ENCODE measurements at places on chromosomes 6 and 20. TPM values are rescaled to one million over a fixed set of nuclear protein-coding genes. Genes with fewer than 3 reads are reported as not detected.

DNA sequence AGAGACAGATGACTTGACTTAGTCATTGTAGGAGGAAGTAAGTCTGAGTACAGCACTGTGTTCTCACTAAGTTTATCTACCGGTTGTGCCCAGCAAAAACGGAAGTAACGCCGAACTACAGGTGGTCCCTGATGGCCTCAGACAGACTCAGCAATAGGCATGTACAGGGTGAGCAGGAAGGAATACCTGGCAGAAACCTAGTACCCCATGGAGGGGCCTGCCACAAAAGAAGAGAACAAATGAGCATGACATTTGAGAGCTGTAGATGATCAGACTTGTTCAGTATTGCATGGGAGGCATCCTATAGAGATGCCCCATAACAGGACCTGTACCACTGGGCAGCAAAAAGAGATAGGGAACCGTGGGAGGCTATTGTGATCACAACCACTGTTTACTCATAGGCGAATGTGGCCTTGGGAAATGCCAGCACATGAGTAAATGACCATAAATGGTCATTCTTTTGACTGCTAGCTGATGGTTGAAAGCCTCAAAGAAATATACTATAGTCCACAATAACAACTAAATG is 106.4 kb upstream of the TAB2 start:
- peak; percentile 41 for DNase-seq

DNA sequence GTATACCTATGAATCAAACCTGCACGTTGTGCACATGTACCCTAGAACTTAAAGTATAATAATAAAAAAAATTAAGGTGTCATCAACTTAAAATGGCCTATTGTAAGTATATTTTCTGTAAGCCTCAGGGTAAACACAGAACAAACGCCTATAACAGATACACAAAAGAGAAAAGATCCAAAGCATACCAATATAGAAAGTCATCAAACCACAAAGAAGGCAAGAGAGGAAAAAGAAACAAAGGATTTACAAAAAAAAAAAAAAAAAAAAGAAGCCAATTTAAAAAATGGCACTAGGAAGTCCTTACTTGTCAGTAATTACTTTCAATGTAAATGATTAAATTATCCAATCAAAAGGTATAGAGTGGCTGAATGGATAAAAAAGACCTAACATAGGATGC is 24.6 kb upstream of the ASF1A start:
- peak; percentile 55 for DNase-seq

GRCh38 chr6:125054331-125054730 is 92.1 kb downstream of the RNF217 start:
- no peak for DNase-seq

GRCh38 chr6:11224252-11224965 is 8.1 kb downstream of the NEDD9 start:
- no peak for DNase-seq

- no peak for DNase-seq
These were observed 29.8 kb downstream of the USP45 start for GRCh38 chr6:99485395-99485773.

GRCh38 chr20:6765469-6766058 is 1.9 kb upstream of the BMP2 start:
- peak; percentile 59 for DNase-seq

Gene IRAK1BP1
- total RNA-seq: 8.0 TPM

Gene EPPIN
- not detected for total RNA-seq

Gene LTB
- total RNA-seq: not detected

DNA sequence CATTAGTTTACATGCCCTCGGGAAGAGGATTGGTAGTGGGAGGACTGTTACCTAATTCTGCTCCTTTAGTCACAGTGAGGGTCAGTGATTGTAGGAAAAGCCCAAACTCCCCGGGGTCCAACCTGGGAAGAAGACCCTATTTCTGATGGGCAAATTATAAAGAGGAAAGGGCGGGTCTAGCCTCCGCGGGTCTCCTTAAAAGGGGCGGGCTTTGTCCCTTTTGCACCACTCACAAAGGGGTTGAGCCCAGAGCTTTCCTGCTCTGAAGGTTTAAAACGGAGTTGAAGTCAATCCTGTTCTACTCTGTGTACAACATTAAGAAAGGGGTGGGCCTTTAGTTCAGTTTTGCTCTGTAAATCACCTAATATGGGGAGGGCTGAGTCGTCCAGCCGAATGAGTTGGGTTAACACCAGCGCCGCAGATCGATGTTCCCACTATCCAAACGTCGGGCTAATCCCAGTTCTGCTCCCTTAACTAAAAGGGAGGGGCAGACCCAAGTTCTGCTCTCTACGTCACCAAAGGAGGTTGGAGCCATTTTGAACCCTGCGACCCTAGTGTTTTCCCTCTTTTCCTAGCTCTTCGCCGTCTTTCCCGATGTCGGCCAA is 920 bp upstream of the RNF5 start:
- DNase-seq: no peak

DNA sequence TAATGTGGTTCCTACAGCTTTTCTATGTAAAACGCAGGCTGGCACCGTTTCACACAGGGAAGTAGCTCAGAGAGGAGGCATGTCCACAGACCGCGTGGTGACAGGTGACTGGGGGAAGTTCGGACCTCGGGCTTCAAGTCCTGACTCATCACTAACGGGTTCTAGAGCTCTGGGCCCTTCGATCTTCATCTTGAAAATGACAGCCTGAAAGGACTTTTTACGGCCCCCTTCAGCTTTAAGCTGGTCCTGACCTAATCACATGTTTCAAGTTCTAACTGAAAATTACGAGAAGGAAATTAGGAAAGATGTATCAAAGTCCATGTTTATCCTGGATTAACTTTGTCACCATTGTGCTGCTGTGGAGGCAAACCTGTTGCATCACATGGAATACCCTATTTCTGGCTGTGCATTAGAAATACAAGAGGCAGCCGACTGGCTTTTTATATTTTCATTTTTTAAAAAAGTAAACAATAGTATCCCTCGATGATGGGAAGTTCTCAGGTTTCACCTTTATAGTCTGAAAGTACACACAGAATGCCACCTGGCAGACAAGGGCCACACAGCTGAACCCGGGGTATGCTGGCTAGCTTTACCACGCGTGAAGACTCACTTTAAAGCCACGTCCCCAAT is 2.0 kb downstream of the MAN1A1 start:
- no peak for DNase-seq

Gene EPB41L2
- total RNA-seq: 6.8 TPM

- no peak for DNase-seq
These were observed 9.5 kb downstream of the TXNDC5 start for GRCh38 chr6:7901056-7901455.

Gene ABHD16B
- total RNA-seq: not detected

DNA sequence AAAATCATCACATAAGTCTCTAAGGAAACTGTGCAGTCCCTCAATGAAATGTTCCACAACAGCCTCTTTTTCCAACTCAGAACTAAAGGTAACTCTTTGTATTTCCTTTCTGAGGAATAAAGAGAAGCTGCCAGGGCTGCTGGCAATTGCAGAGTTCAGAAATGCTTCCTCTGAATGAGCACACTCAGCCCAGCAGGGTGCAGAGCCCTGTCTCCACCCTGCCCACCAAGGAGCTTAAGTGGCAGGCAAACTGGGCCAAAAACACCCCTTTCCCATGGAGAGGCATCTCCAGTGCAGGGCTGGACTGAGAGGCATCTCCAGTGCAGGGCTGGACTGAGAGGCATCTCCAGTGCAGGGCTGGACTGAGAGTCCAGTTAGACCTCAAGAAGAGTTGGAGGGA is 255.4 kb downstream of the GMPR start:
- DNase-seq: no peak

- DNase-seq: no peak
These were observed 50.0 kb downstream of the CDKAL1 start for GRCh38 chr6:20584100-20584731.

GRCh38 chr6:170037541-170038250 is 253.2 kb downstream of the DLL1 start:
- peak; percentile 17 for DNase-seq
